Activated CD4-positive, alpha-beta memory T cell treated with anti-CD3 and anti-CD28 coated beads, Interleukin-2, amount 10 ng/mL, durations not matched to agents 7 days and 5 days (primary cell): ENCODE measurements at places on chromosomes 7 and 10. TPM values are rescaled to one million over a fixed set of nuclear protein-coding genes. Genes with fewer than 3 reads are reported as not detected.

SFRP5 gene
- total RNA-seq, result not detected

NEBL gene
- not detected for total RNA-seq

KIF11 gene
- total RNA-seq, result 78.5 TPM

- H3K4me1 ChIP-seq, result peaks cover 52% of the 10 kb centered on the region
- H3K27me3 ChIP-seq, result peaks cover 41% of the 10 kb centered on the region
- H3K27ac ChIP-seq, result no peak overlapping the region
- peaks cover 3% of the 10 kb centered on the region for H3K36me3 ChIP-seq
- peak overlapping the region; percentile 37 for H3K4me3 ChIP-seq
- DNase-seq, result peak; percentile 61
Measured at GRCh38 chr10:101062232-101063049, 652 bp downstream of the KAZALD1 start.

- DNase-seq, result no peak
- no peaks in the 10 kb centered on the region for H3K4me1 ChIP-seq
- H3K27ac ChIP-seq, result no peak overlapping the region
- no peak overlapping the region for H3K4me3 ChIP-seq
- peaks cover 5% of the 10 kb centered on the region for H3K27me3 ChIP-seq
- H3K36me3 ChIP-seq, result no peaks in the 10 kb centered on the region
Measured at GRCh38 chr10:78744491-78745090, 324.2 kb upstream of the ZMIZ1 start.

HOXA2 gene
- not detected for total RNA-seq

NEUROG3 gene
- total RNA-seq, result 0.23 TPM

DEPP1 gene
- total RNA-seq, result 1.2 TPM

- H3K27ac ChIP-seq, result no peak overlapping the region
- no peak for DNase-seq
- no peaks in the 10 kb centered on the region for H3K27me3 ChIP-seq
- no peaks in the 10 kb centered on the region for H3K4me1 ChIP-seq
- no peaks in the 10 kb centered on the region for H3K36me3 ChIP-seq
Measured at GRCh38 chr10:2972216-2972615, 95.1 kb upstream of the PFKP start.

ATRNL1 gene
- 0.55 TPM for total RNA-seq

GIMAP8 gene
- 25.1 TPM for total RNA-seq

KNDC1 gene
- total RNA-seq, result 1.2 TPM

DNA sequence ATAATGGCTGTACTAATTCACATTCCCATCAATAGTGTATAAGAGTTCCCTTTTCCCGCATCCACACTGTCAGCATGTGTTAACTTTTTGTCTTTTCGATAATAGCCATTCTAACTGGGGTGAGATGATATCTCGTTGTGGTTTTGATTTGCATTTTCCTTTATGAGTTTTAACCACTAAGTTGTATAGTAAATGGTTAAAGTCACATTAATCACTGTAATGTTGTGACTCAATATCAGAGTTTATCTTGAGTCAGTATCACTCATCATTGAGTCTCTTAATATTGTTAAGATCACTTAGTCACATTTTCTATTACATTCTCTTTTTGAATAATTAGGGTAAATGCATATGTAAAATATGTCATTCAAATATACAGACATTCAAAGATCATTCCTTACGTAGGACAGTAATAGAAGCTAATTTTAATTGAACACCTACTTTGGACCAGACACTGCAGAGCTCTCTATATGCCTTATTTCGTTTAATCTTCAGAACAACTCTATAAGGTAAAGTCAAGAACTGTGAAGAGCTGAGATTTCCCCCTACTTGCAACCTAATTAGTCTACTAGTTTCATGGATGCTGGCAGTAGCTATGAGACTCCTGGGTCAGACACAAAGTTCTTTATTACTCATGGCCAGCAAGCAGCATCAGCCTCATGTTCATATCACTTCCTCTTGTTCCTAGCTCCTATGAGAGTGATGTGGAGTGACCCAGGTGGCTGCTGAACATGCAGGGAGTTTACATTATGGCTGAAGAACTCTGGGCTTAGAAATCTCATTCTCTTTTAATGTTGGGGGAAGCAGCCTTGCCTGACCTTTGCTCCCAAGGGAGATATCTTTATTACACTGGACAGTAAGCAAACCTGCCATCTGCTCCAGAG lies 30.5 kb downstream of the CREB5 start:
- H3K4me1 ChIP-seq, result no peaks in the 10 kb centered on the region
- no peak overlapping the region for H3K27ac ChIP-seq

MUC12 gene
- total RNA-seq, result 0.50 TPM

DNA sequence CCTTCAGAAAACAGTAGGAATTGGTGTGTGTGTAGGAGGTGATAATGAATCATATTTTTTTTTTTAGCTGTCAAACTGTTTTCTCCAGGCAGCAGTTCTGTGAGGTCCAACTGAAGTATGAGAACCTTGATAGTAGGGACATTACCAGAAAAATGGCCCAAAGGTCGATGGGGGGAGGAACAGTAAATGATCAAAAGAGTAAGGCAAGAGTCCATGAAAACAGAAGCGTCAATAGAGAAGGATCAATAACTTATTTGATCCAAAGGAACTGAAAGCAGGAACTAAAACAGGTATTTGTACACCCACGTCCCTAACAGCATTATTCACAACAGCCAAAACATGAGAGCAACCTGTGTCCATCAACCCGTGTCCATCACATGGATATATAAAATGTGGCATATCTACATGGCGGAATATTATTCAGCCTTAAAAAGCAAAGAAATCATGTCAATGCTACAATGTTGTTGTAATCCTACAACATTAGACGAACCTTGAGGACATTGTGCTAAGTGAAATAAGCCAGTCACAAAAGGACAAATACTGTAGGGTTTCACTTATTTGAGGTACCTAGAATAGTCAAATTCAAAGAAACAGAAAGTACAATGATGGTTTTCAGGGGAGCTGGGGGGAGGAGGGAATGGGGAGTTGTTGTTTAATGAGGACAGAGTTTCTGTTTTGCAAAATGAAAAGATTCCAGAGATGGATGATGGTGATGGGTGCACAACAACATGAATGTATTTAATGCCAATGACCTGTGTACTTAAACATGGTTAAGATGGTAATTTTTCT lies 214.0 kb upstream of the KLF14 start:
- H3K36me3 ChIP-seq, result peaks cover 54% of the 10 kb centered on the region
- H3K4me3 ChIP-seq, result peak overlapping the region; percentile 62

- H3K36me3 ChIP-seq, result no peaks in the 10 kb centered on the region
- H3K4me3 ChIP-seq, result no peak overlapping the region
- H3K4me1 ChIP-seq, result peaks cover 5% of the 10 kb centered on the region
- peaks cover 2% of the 10 kb centered on the region for H3K27me3 ChIP-seq
- DNase-seq, result no peak
- no peak overlapping the region for H3K27ac ChIP-seq
Measured at GRCh38 chr7:55343002-55343781, 21.9 kb upstream of the LANCL2 start.

- peak overlapping the region; percentile 99 for H3K27ac ChIP-seq
- no peak for DNase-seq
- peaks cover 92% of the 10 kb centered on the region for H3K36me3 ChIP-seq
- H3K27me3 ChIP-seq, result no peaks in the 10 kb centered on the region
Measured at GRCh38 chr7:50315739-50316671, 11.5 kb downstream of the IKZF1 start.

- H3K4me1 ChIP-seq, result peaks cover 17% of the 10 kb centered on the region
- no peak overlapping the region for H3K4me3 ChIP-seq
- no peak for DNase-seq
- peaks cover 24% of the 10 kb centered on the region for H3K36me3 ChIP-seq
- H3K27ac ChIP-seq, result no peak overlapping the region
Measured at GRCh38 chr7:26368542-26368941, 76.9 kb downstream of the SNX10 start.

- no peak overlapping the region for H3K4me3 ChIP-seq
- H3K36me3 ChIP-seq, result no peaks in the 10 kb centered on the region
- peaks cover 48% of the 10 kb centered on the region for H3K27me3 ChIP-seq
- no peak for DNase-seq
- H3K27ac ChIP-seq, result no peak overlapping the region
Measured at GRCh38 chr7:129184981-129185670, 3.3 kb upstream of the SMO start.

DNA sequence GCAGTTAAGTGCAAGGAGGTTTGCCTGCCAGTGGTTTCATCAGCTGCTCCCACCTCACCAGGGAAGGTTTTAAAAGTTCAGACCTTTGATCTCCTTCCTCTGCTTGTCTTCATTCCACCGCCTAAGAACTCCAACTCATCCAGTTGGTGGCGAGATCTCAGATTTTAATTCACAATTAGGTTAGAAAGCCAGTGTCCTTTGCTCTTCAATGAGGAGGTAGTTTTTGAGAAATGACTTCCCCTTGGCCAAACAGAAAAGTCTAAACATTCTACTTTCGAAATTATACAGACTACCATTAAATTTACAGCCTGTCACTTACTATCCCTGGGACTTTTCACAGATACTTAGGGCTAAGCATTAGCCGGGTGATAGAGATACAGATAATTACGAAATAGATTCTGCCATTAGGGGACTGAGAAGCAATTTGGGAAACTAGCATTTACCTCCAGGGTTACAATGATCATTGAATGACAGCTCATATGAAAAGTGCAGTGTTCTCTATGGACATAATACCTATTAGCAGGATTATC lies 513.4 kb upstream of the GHITM start:
- H3K4me1 ChIP-seq, result no peaks in the 10 kb centered on the region
- H3K36me3 ChIP-seq, result no peaks in the 10 kb centered on the region
- H3K4me3 ChIP-seq, result no peak overlapping the region
- no peak overlapping the region for H3K27ac ChIP-seq
- DNase-seq, result no peak

DNA sequence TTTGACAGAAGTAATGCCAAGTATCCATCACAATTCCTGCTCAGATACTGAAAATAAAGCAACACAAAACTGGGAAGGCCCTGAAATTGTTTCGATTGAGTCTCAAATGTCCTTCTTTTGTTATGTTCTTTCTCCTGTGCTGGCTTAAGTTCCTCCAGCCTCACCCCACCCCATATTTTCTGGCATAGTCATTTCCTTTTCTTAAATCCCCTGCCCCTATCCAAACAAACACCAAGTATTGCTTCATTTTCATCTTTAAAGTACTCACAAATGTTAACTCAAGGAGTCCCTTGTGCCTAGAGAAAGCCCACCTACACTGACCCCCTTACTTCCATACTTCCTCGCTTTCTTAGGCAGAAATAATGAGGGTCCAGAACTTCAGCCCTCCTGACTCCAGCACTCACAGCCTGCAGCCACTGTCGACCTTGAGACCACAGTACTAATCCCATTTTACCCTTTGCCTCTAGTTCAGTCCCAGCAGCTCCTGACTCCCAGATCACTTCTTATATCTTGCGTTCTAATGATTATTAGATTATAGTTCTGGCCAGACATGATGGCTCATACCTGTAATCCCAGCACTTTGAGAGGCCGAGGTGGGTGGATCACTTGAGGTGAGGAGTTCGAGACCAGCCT lies 73.2 kb upstream of the ST8SIA6 start:
- H3K27me3 ChIP-seq, result peaks cover 14% of the 10 kb centered on the region
- H3K27ac ChIP-seq, result no peak overlapping the region
- H3K36me3 ChIP-seq, result no peaks in the 10 kb centered on the region

DNA sequence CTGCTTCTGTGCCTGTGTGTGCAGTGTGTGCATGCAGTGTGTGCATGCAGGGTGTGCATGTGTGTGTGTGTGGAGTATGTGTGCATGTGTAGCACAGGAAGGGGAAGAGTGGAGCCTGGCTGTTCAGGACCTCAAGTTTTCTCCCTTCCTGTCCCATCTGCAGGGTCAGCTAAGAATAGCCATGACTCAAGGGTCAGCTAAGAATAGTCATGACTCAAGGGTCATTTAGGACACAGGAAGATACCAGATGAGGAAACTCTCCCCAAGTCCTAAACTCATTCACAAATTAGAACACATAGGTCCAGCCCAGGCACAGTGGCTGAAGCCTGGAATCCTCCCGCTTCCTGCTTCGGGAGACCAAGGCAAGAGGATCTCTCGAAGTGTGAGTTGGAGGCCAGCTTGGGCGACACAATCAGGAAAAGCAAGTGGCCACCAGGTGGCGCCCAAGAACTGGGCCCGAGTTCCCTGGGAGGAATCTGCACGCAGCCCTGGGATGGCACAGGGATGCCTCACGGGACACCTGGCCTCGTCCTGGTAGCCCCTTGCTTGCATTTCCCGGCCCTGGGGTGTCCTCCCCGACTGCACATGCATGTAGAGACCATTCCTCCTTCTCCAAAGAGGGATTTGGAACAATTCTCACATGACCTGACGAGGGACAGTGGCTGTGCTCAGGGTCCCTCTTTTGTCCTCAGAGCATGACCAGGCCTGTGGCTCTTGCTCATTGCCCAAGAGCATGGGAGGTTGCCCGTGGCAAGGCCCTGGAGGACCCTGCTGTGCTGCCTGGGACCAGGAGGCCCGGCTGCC lies 21.4 kb upstream of the VOPP1 start:
- H3K27ac ChIP-seq, result no peak overlapping the region
- peaks cover 4% of the 10 kb centered on the region for H3K27me3 ChIP-seq
- H3K36me3 ChIP-seq, result no peaks in the 10 kb centered on the region
- H3K4me3 ChIP-seq, result no peak overlapping the region

- DNase-seq, result no peak
- H3K27me3 ChIP-seq, result no peaks in the 10 kb centered on the region
- H3K27ac ChIP-seq, result no peak overlapping the region
Measured at GRCh38 chr7:38282081-38282480, 8.6 kb upstream of the TARP start.

DNA sequence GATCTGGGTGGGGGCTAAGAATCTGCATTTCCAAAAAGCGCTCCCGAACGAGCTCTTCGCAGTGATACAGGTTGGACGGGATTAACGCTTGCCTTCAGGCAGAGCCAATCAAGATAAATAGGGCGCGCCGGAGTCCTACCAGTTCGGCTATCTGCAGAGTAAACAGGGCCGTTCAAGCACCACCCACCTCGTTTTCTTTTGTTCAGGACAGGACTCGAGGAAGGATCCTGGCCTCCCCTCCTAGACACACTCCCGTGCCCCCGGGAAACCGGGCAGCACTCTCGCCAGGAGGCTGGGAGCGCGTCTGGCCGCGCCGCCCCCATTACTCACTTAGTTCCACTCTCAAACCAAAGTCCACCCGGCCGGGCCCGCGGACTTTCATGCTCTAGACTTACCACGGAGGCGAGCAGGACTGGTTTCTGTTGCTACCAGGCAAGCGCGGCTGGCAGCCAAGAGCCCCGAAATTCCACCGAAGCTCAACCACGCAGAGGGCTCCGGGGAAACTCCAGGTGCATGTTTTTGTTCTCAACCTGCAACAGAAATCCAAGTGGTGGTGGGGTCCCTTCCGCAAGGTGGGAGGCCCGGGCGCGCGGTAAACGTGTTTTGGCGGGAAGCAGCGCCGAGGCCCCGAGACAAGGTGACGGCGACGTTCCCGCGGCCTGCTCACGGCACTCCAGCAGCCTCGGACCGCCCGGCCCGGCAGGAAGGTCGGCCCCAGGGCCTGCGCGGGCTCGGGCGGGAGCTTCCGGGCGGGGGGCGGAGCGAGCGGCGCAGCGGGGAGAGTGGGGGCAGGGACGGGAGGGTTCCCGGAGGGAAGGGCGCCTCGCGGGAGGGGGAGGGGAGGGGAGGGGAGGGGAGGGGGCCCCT lies 12.7 kb downstream of the HNRNPF start:
- no peaks in the 10 kb centered on the region for H3K27me3 ChIP-seq
- peak overlapping the region; percentile 91 for H3K4me3 ChIP-seq
- H3K27ac ChIP-seq, result peak overlapping the region; percentile 88
- H3K36me3 ChIP-seq, result peaks cover 88% of the 10 kb centered on the region
- peak; percentile 81 for DNase-seq

NPSR1 gene
- total RNA-seq, result not detected
